ENCODE measurements at places on chromosomes 13 and 19. TPM values are rescaled to one million over a fixed set of nuclear protein-coding genes. Genes with fewer than 3 reads are reported as not detected.
A peak's percentile ranks its signal among the peaks of the same experiment; 100 is the strongest.

DNA sequence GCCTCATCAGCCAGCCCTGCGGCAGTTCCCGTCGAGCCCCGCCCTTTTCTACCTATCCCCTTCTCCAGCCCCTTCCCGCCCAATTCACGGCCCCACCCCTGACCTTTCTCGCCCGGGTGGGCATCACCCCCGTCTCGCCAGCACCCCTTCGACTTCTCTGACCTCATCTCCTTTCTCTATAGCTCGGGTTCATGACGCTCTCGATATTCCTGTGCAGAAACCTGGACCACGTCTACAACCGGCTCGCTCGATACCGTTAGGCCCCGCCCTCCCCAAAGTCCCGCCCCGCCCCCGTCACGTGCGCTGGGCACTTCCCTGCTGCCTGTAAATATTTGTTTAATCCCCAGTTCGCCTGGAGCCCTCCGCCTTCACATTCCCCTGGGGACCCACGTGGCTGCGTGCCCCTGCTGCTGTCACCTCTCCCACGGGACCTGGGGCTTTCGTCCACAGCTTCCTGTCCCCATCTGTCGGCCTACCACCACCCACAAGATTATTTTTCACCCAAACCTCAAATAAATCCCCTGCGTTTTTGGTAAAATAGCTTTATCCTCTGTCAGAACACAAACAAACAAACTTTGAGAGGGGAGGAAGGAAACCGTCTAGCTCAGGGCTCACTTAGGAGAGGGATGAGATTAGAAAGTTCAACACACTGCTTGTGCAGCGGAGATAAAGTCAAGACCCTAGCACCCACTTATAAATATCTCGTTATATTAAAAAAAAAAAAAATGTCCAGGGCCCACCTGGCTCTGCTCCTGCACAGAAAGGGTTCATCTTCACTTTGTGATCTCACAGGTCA, 5.1 kb downstream of the CD37 start:
- H3K27ac ChIP-seq = peak overlapping the region; percentile 35
- H3K36me3 ChIP-seq = peaks cover 40% of the 10 kb centered on the region
- no peak overlapping the region for H3K4me3 ChIP-seq

Gene JOSD2
- 11.9 TPM for total RNA-seq

- H3K36me3 ChIP-seq = no peaks in the 10 kb centered on the region
- H3K27me3 ChIP-seq = peaks cover 2% of the 10 kb centered on the region
- H3K27ac ChIP-seq = no peak overlapping the region
- no peak overlapping the region for H3K4me3 ChIP-seq
- no peaks in the 10 kb centered on the region for H3K4me1 ChIP-seq
- no peak for DNase-seq
Measured at GRCh38 chr19:30861919-30862318, 487.3 kb downstream of the TSHZ3 start.

DNA sequence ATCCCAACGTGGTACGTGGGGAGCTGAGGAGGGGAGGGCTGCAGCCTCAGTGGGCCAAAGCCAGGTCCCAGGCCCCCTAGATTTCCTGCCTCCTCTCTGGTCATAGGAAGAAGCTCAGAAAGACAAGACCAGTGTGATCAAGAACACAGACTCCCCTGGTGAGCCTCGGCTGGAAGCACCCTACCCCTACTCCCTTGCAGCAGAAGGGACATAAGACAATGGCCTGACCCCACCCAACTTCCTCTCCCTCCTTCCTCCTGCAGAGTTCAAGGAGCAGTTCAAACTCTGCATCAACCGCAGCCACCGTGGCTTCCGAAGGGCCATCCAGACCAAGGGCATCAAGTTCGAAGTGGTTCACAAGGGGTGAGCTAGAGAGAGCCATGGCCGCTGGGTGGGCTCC, 11.5 kb downstream of the PODNL1 start:
- H3K27ac ChIP-seq = no peak overlapping the region
- H3K4me1 ChIP-seq = peaks cover 9% of the 10 kb centered on the region
- peaks cover 38% of the 10 kb centered on the region for H3K36me3 ChIP-seq
- DNase-seq = no peak

DNA sequence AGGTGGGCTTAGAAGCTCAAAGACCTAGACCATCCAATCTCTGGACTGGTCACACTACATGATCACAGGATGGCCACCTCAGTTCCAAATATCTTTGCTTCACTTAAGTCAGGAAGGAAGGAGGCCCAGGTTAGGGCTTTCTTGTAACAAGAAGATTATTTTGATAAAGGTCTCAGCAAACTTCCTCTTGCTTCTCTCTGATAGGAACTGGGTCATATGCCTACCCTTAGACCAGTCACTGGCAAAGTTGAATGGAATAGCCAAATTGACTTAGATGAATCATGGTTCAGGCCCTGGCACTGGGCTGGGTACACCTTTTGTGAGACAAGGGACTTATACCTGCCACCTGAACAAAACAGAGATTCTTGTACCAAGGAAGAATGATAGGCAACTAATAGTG, 11.0 kb downstream of the FRY start:
- H3K36me3 ChIP-seq = no peaks in the 10 kb centered on the region
- no peak for DNase-seq
- no peak overlapping the region for H3K27ac ChIP-seq
- H3K4me1 ChIP-seq = peaks cover 17% of the 10 kb centered on the region
